Left cardiac atrium (tissue), 4 donors: ENCODE measurements at places on chromosomes 6 and 20. TPM values are rescaled to one million over a fixed set of nuclear protein-coding genes. Genes with fewer than 3 reads are reported as not detected.

The ADGRF5 gene
- 37.4 TPM for total RNA-seq

The CTNNBL1 gene
- total RNA-seq: 49.8 TPM

The SUMO4 gene
- 0.71 TPM for total RNA-seq

The CDSN gene
- total RNA-seq: not detected

The ENPP3 gene
- total RNA-seq: 0.53 TPM

The TREML1 gene
- total RNA-seq: not detected

The LHFPL5 gene
- not detected for total RNA-seq

The CNR1 gene
- 3.8 TPM for total RNA-seq

- no peak for DNase-seq
Measured at GRCh38 chr6:160882791-160883279, 108.7 kb upstream of the MAP3K4 start.

GRCh38 chr6:156839591-156840001 is 62.4 kb downstream of the ARID1B start:
- peak; percentile 58 for DNase-seq

GRCh38 chr20:11159728-11160127 is 485.9 kb upstream of the JAG1 start:
- no peak for DNase-seq

DNA sequence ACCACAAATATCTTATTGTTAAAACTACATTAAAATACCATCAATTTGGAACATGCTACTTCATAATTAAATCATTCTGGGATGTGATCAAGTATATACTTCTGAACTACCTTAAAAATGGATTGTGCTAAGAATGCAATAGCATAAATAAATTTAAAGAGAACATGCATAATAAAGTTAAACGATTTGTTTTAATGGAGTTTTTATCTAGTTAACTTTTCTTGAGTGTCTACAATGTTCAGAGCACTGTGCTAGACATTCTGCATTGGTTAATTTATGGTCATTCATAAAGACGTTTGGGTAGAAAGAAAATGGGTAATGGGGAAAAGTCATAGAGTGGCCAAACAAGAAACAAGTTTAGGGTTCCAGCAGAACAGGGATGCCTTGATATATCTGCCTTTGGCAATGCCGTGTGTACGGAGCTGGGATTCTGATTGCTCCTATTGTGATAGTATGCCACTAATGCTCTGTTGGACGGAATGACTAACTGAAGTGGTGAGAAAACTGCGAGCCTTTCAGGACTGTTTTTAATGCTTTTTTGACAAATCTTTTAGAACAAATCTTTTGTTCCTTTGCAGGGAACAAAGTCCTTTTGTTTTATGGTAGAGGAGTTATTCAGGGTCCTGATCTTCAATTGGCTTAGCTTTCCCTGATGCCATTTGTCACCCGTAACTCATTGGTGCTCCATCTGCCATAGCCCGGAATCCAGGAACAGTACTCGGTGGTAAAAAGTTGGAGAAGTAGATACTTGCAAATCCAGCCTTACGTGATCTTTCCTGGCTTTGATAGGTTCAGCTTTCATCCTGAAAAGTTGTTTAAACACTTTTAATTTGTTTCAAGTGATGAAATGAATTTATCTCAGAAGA is 162.6 kb downstream of the BCKDHB start:
- no peak for DNase-seq

- DNase-seq: no peak
Measured at GRCh38 chr6:157298216-157298724, 25.0 kb downstream of the TMEM242 start.

GRCh38 chr6:15145821-15146220 is 100.0 kb upstream of the JARID2 start:
- no peak for DNase-seq

- no peak for DNase-seq
Measured at GRCh38 chr6:55290736-55291135, 36.5 kb upstream of the GFRAL start.

GRCh38 chr6:167751579-167752115 is 75.1 kb upstream of the AFDN start:
- no peak for DNase-seq

GRCh38 chr6:105949869-105950268 is 136.3 kb upstream of the PRDM1 start:
- no peak for DNase-seq

GRCh38 chr6:6631053-6631452 is 42.5 kb downstream of the LY86 start:
- no peak for DNase-seq

- no peak for DNase-seq
Measured at GRCh38 chr20:36919715-36920333, 31.7 kb downstream of the SAMHD1 start.

DNA sequence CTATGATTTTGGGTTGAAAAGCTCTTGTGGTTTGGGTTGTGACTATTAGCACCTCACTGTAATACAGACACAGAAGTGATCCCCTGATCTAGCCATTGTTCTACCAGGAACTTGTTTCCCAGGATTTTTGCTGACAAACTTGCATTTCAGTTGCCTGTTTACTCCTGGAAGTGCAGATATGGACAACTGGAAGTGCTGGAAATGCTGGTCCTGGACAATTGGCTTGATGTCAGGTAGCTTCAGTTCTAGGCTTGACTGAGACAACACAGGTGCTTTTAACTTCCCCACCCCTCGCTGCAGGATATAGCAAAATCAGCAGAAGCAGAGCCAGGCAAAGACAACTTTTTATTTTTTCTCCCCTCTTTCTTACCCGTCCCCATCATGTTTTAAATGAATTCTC is 27.1 kb upstream of the FBXO30 start:
- DNase-seq: no peak

- DNase-seq: no peak
Measured at GRCh38 chr6:2773449-2773848, 8.3 kb downstream of the WRNIP1 start.

DNA sequence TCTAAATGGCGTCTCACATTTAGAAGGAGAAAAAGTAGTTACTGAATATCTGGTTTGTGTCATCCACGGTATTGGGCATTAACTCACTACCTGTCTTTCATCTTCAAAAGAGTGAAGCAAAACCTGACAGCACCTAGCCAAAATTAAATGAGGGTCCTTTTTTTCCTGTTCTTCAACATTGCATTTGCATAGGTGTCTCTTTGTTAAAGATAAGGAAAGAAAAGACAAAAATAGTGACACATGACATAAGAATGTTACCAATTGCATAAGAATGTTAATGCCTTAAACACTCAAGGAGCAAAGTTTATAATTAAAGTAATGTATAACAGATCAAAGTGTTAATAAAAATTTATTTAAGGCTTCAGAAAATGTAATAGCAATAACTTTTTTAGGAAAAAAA is 61.4 kb upstream of the MANEA start:
- DNase-seq: no peak

DNA sequence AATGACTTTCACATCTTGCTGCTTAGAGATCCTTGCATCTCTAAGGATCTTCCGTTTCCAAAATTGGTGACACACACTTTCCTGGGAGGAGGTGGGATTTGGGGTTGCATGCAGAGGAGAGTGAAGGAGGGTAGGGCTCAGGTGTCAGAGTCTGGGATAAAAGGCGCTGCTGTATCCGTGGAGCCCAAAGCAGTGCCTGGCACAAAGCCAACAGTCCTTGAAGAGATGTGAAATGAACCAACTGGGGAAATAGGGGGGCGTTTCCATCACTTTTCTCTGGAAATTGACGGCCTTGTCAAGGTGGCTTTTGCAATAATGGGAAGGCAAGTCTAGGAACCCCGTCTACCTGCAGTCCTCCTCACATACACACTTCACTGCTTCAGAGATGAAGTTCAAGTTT is 59.5 kb upstream of the NELFCD start:
- DNase-seq: no peak

- no peak for DNase-seq
Measured at GRCh38 chr20:45450097-45450818, 19.3 kb upstream of the WFDC2 start.

- no peak for DNase-seq
Measured at GRCh38 chr6:111852725-111853124, 20.5 kb downstream of the FYN start.

- no peak for DNase-seq
Measured at GRCh38 chr6:57180596-57180995, 8.5 kb downstream of the BAG2 start.

GRCh38 chr6:55825402-55826051 is 49.9 kb downstream of the BMP5 start:
- DNase-seq: no peak

DNA sequence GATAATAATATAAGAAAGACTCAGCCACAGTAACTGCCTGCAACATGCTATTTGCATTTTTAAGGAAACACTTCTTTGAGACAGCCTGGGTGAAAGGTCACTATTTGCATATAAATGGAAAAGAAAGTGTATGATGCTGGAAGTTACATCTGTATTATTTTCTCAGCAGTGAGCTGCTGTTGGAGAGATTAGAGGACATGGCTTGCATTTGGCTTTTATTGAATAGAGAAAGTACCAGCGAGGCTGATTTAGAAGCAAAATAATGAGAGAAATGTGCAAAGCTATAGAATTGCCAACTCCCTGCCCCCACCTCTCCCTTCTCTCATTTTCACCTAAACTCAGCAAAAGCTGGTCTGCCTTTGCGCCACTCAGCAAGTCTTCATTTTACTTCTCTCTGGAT is 12.7 kb downstream of the MYT1 start:
- DNase-seq: no peak

DNA sequence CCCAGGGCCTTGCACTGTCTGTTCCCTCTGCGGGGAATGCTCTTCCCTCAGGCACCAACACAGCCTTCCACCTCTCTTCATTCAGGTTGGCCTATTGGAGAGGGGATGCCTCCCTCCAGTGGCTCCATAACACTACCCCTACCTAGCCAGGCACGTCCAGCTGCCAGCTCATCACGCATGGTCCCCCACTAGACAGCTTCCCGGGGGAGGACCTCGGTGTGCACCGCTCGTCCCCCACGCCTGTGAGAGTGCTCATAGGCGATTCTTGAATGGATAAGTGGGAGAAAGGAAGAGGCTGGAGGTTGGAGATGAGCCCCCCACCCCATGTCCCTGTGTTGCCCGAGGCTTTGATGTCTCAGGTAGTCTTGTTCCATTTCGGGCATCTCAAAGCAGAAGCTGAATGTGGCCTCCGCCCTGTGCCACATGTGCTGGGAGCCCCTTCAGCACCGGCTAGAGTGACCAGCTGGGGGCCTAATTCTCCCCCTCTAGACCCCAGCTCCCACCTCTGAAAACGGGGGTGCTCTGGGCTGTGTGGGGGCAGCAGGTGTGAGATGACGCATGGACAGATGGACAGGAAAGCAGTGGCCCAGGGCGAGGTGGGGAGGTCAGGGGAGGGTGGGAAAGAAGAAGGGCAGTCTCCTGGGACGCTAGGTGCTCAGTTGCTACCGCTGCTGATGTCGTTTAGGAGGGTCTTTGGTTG is 333.0 kb downstream of the TAF4 start:
- no peak for DNase-seq

DNA sequence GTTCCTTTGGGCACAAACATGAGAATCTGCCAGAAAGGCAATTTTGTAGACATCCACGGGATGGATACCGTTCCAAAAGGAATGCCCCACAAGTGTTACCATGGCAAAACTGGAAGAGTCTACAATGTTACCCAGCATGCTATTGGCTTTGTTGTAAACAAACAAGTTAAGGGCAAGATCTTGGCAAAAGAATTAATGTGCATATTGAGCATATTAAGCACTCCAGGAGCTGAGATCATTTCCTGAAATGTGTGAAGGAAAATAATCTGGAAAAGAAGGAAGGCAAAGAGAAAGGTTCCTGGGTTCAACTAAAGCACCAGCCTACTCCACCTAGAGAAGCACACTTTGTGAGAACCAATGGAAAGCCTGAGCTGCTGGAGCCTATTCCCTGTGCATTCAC is 103.9 kb upstream of the ARG1 start:
- no peak for DNase-seq

GRCh38 chr6:136792095-136792409 is 225 bp downstream of the MAP3K5 start:
- no peak for DNase-seq

GRCh38 chr6:45722876-45723275 is 292.8 kb downstream of the CLIC5 start:
- no peak for DNase-seq

DNA sequence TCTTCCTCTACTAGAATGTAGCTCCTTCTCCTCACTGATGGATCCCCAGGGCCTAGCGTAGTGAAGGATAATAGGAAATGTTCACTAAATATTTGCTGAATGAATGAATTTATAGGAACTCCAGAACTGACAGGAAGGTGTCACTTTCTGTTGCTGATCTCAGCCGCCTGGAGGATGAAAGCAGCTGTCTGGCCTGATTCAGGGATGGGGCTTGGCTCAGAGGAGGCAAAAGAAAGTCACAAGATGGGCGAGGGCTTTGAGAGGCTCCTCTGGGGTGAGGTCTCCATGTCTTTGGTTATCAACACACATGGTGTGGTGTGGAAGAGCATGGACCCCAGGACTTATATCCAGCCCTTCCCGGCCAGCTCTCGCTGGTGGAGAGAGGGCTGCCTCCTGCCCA is 11.5 kb upstream of the CCDC167 start:
- no peak for DNase-seq
